ENCODE measurements at places on chromosomes 3 and 15.
A peak's percentile ranks its signal among the peaks of the same experiment; 100 is the strongest.

DNA sequence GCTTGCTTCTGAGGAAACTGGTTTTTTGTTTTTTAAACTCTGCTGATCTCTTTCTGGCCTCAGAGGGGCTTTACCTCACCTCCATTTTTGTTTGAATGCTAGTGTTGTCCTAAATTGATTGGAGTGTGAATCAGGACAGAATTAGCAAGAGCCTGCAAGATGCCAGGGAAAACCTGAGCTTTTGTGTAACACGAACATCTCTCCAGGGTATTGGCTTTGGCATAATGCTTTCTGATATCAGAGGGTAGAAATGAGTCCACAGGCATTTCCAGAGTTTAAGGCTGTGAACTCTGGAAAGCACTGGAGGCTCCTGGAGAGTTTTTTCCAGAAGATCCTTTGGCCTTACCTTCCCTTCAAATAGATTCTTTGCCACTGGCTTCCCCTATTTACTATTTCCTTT is 87.1 kb downstream of the WDR76 start:
- DNase-seq: no peak

DNA sequence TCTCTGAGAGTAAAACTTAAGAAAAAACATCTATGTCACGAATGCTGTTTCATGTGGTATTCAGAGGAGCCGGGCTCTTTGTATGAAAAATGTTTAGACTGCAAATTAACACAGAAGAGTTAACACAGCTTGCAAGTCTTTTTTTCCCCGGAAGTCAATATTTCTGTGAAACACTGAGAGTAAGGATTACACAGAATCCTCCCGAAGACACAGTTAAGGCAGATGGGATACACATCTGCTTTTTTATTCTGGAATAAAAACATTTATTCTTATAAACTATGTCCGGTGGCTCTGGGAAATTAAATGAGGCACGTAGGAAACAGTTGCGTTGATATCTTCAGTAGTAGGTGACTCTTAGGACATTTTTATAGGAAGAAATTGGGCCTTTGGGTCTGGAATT is 180.6 kb downstream of the PTPRG start:
- DNase-seq: no peak

DNA sequence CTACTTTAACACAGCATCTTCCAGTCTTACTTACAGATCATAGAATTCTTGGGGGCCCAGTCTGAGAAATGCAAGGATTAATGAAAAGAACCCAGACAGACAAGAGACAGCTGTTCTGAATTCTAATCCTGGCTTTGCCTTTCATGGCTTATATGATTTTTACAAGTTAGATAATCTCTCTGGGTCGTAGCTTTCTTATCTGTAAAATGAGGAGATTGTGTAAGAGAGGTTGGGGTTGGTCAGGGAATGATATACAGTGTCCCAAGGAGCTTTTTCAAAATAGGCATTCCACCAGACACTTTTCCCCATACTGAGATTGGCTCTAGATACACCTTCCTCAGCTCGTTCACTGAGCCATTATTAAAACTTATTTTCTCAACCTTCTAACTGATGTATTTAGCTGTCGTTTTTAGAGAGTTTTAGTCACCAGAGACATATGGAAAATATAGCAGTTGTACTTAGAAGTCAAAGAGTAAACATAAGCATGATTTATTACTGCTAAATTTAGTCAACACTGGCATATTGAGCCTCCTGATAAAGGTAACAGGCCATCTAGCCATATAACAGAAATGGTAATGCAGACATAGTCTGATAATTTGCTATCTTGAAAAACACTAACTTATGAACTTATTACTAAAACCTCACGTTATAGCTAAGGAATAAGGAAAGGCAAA is 163.0 kb upstream of the MLF1 start:
- DNase-seq: no peak

GRCh38 chr15:48462688-48463087 is 131.5 kb downstream of the DUT start:
- DNase-seq: peak; percentile 42

- DNase-seq: peak; percentile 60
Observed at GRCh38 chr3:138234401-138235179, 47.5 kb downstream of the ARMC8 start.

DNA sequence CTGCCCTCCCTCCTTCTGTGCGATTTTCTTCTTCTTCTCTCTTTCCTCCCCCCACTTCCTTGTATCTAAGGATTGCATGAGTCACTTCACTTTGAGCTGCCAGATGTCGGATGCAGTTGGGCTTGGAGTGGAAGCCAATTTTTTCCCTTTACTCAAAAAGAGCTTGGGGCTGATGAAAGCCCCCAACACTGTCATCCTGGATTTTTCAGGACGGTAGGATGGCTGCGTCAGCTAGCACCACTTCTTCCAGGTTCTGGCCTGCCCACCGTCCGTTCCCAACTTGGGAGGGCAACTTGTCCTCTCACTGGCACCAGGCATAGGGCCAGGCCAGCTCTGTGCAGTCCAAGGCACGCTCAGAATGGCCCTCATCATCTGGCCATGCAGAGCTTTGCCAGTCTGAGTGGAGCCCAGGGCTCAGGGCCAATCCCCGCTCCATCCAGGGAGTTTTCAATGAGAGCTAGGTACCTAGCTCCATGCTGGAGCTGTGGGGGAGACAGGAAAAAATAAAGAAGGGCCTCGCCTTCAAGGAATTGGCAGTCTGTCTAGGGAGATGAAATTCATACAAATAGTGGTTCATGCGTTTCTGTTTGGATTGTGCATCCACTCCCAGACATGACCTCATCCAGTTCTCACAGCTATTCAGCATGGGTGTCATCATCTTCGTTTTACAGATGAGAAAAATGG is 47.7 kb upstream of the INSYN1 start:
- DNase-seq: peak; percentile 78

DNA sequence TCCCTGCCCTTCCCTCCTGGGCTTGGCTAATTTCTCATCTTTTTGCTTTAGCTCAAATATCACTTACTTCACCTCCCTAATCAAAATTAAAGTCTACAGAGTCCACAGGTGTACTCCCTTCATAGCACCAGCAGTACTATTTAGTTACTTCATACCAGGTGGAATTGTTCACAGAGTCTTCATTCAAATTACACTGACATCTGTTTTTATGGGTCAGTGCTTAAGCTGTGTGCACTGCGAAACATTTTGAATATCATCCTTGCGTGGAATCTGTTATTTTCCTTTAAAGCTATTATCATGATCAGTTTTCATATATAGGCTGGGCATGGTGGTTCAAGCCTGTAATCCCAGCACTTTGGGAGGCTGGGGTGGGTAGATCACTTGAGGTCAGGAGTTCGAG is 2.7 kb upstream of the SERF2 start:
- no peak for DNase-seq

DNA sequence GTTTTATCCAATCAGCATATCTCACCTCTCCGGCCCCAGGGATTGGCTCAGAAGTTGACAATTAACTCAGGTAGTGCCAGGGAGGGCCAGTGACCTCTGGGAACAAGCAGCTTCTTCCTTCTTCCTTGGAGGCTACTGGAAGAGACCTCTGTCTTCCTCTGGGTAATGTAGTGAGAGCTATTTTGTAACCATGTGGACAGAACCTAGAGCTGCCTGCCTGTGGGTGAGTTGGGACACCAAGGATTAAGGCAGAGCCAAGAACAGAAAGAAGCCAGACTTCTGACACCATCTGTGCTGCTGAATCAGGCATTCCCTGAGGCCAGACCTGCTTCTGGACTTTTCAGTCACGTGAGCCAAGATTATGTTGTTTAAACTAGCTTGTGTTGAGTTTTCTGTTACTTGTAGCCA is 5.9 kb upstream of the NDUFAF1 start:
- DNase-seq: peak; percentile 15

DNA sequence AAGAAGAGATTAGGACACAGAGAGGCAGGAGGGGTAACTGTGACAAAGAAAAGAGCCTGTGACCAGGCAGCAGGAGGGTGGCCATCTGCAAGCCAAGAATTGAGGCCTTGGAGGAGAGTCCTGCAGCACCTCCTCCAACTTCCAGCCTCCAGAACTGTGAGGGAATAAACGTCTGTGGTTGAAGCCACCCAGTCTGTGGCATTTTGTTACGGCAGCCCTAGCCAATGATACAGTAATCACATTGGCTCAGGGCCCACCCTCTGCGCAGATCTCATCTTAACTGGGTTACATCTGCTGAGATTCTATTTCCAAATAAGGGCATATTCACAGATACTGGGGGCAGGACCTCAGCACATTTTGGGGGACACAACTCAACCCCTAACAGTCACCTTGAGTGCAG is 11.3 kb downstream of the SELENOS start:
- no peak for DNase-seq

- DNase-seq: no peak
Observed at GRCh38 chr15:60373745-60374144, 24.0 kb downstream of the ANXA2 start.

- no peak for DNase-seq
Observed at GRCh38 chr3:126166009-126166408, 14.4 kb downstream of the ALDH1L1 start.

DNA sequence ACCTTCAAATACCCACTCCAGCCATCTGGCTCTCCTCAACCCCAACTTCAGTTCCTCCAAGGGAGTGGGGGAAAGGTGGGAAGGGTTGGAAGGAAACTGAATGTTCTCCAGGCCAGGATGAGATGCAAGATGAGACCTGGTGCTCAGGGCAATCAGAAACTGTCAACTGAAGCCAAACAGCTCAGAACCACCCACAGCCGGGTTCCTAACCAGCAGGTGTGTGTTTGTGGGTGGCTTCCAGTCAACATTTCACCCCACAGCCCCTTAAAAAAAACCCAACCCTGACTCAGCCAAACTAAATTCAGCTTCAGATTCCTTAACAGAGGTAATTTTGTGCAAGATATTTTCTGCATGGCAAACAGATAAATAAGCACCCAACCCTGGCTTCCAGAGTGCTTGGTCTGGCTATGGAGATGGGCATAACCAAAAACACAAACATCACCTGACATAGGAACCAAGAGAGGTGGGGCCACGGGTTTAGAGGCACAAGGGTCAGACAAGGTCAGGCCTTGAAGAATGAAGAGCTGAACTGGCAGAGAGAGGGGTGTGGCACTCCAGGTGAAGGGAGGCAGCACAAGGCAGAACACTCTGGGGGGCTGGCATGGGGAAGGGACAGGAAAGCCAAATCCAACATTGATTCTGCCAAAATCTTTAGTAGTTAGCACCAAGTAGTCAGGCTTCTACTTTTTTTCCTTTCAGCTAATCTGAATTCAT is 34.7 kb downstream of the ZNF445 start:
- no peak for DNase-seq

GRCh38 chr3:44795197-44795596 is 33.6 kb downstream of the KIF15 start:
- DNase-seq: no peak

GRCh38 chr15:89130201-89130600 is 41.9 kb downstream of the ABHD2 start:
- no peak for DNase-seq

DNA sequence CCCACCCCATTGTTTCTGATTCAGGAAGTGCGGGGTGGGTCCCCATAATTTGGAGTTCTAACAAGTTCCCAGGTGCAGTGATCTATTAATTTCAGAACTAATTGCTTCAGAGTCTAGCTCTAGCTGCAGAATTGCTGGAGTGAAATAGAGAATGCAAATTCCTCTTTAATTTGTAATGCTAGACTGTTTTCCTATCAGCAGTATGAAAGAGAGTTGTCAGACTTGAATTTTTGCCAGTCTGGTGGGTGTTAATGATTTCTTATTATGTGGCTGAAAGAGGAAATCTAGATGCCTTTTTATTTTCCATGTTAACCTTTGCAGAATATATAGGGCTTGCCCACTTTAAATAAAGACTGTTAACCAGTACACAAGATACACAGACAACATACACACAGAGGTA is 23.7 kb downstream of the APH1B start:
- no peak for DNase-seq

DNA sequence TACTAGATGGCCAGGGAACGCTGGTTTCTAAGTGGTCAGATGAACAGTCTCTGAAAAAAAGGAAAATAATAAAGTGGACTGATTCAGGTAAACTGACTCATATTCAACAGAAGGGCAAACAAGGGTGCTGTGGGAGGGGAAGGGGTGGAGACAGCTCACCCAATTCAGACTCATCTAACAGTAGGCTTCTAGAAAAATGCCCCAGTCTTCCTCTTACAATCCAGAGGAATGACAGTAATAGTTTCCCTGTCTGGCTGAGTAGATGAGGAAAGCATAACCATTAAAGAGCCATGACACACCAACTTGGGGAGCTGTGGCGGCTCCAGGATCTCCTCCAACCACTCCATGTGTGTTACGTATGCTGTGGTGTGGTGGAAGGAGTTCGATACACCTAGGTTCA is 231.4 kb upstream of the UMPS start:
- DNase-seq: no peak

DNA sequence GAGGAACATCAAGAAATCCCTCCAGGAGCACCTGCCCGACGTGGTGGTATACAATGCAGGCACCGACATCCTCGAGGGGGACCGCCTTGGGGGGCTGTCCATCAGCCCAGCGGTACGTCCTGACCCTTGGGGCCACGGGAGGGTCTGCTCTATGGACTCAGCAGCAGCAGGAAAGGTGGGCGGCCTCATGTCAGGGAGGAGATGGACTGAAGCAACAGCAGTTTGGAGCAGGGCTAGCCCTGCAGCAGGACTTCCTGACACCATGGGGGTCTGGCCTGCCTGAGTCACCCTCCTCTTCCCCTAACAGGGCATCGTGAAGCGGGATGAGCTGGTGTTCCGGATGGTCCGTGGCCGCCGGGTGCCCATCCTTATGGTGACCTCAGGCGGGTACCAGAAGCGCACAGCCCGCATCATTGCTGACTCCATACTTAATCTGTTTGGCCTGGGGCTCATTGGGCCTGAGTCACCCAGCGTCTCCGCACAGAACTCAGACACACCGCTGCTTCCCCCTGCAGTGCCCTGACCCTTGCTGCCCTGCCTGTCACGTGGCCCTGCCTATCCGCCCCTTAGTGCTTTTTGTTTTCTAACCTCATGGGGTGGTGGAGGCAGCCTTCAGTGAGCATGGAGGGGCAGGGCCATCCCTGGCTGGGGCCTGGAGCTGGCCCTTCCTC is 24.2 kb downstream of the HDAC11 start:
- DNase-seq: no peak

GRCh38 chr3:151579571-151580270 is 118.9 kb upstream of the IGSF10 start:
- DNase-seq: no peak

DNA sequence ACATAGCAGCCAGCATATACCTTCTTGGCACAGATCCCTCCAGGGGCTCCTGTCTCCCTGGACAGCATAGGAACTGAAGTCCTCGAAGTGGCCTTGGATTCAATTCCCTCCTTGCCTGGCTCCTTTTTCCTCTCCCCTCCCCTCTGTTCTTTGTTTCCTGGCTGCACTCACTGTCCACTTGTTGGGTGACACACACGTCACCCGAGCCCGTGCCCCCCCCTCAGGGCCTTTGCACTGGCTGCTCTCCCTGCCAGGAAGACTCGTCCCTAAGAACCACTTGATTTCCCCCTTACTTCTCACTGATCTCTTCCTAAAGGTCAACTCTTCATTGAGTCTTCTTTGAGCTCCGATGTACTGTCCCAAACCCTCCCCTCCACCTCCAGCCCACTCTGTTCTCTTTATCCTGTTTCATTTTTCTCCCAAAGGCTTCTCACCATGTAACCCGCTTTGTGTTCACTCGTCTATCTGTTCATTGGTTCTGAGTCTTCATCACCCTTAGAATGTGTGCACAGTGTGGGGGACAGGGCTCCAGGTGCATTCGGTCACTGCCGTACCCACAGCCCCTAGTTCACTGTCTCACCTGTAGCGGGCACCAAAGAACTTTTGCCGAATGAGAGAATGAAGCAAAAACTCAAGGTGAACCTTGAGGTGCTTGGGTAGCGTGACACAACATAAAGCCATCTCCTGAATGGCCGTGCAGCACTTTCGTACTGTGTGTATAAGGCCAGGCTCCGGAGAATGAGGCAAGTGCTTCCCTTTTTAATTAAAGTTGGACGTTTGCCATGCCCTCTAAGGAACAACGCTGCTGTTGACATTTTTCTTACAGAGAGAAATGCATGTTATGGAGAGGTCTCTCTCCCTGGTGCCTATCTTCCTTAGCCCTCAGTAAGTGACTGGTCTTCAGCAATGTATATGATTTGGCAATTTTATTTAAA is 74.0 kb downstream of the CHRNA7 start:
- DNase-seq: no peak
